Activated naive CD8-positive, alpha-beta T cell treated with anti-CD3 and anti-CD28 coated beads for 36 hours (primary cell): ENCODE measurements at places on chromosomes 1 and 21. TPM values are rescaled to one million over a fixed set of nuclear protein-coding genes. Genes with fewer than 3 reads are reported as not detected.

FGR gene
- total RNA-seq: 0.35 TPM

DNA sequence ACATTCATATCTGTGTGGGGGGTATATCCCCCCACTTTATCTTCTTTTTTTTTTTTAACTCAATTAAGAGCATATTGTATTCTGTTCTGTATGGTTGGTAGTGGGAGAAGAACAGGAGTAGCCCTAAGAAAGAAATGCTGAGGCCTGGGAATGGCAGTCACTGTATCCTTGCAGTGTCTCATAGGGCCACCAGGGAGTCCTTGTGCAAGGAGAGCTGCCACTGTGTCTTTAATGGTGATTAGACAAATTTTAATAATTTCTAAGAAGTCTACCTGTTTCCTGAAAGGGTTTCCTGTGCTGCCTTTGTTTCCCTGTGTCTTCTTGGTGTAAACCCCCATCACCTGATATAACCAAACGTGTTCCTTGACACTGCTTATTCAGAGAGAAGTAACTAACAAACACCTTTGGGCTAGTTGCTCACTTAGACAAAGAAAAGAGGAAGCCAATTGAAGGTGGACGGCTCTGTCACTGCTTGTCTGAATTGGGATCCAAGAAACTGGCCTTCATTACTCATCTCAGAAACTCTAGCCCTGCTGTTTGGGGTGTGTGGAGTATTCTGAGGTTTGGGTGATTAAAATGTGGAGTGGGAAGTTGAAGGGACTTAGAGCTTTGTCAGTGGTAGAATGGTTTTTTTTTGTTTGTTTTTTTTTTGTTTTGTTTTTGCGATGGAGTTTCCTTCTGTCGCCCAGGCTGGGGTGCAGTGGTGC is 15.2 kb downstream of the GIPC2 start:
- DNase-seq: no peak

- DNase-seq: no peak
These were observed 11.6 kb upstream of the CD247 start for GRCh38 chr1:167529829-167530474.

- DNase-seq: no peak
These were observed at the start of gene REG4 for GRCh38 chr1:119811387-119811786. TSS of gene REG4 (minus strand) at chr1:119811460. CDS start at chr1:119808769, 2,691 bp downstream.

- DNase-seq: no peak
These were observed 2.1 kb downstream of the ITGB2 start for GRCh38 chr21:44918581-44919033.

DNA sequence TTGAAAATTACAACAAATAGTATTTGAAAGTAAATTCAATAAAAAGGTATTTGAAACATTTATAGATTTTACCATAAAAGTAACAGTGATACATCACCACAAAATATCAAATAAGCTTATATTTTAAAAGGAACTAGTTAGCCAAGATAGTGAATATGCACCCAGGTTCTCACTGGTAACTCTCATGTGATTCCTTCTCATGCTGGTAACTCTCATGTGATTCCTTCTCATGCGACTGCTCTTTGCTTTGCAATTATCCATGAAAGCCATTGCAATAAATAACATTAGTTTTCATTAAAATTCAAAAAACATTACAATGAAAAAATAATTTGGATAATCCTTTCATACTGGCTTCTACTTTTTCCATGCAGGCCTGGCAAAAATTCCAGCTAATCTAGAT is 75.4 kb downstream of the AHCTF1 start:
- no peak for DNase-seq

GRCh38 chr1:69305621-69306020 is 262.1 kb upstream of the LRRC7 start:
- no peak for DNase-seq

DNA sequence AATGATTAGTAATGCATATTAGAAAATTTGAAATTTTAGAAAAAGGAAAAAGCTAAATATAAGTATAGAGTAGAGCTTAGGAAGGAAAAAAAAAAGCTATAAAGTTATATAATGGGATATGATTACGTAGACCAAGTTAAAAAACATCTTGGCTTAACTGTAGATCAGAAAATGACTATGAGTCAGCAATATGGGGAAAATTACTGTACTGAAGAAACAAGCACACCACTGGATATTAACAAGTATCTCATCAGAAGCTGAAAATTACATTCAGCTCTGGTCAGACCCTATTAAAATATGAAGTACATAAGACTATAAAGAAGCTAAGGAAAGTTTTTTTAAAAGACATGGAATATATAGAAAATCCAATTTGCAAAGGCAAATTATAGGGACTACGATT is 19.5 kb downstream of the DNAJC8 start:
- no peak for DNase-seq

- no peak for DNase-seq
These were observed 10.7 kb downstream of the C1orf162 start for GRCh38 chr1:111484391-111485026.

PPT1 gene
- 93.7 TPM for total RNA-seq

PLD5 gene
- total RNA-seq: not detected

ITLN2 gene
- not detected for total RNA-seq

TNNT2 gene
- not detected for total RNA-seq

IL23R gene
- not detected for total RNA-seq

CCDC30 gene
- total RNA-seq: 1.0 TPM

DNA sequence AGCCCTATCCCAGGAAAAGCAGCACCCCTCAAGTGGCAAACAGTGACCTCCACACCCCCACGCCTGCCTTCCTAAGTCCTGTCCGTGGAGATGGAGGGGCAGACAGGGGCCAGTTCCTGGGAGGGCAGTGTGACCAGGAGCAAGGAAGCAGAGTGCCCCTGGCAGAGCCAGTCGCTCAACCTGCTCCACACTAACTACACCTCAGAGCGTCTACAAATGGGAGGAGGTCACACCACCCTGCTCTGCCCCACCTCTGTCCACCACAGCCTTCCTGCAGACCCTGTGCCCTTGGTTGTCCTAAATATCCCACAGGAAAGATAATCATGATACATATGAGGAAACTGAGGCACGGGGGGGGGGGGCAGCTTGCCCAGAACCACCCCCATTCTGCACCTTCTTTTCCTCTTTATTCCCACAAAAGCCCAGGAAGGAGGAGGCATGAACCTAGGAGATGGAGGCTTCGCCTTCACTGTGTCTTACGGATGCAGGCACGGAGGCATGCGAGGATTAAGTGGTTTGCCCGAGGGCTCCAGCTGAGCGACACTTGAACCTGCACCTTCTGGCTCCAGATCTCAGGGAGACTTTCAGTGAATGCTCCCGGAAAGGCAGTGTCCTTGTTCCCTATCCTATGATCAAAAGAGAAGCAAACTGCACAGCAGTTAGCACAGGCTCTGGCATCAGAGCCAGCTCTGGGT is 42.7 kb upstream of the SELENON start:
- DNase-seq: no peak

GRCh38 chr1:228077565-228078330 is 4.8 kb upstream of the ARF1 start:
- no peak for DNase-seq

- no peak for DNase-seq
These were observed 23.6 kb downstream of the SLC37A1 start for GRCh38 chr21:42537106-42537742.

DNA sequence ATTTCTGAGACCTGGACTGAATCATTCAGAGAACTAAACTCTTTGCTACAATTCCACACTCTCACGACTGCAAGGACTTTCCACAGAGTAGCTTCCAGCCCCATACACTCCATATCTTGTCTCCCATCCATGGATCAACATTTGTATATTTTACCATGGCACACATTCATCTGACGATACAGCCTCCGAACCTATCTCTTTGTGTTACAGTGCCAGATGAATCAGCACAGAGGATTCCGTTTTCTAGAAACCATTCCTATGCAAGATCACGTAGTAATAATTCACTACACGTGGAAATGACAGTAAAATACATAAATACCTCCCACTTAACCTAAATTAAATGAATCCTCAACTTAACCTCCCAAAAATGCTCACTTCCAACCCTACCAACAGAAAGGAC is 110.0 kb upstream of the PRDX6 start:
- DNase-seq: no peak

- peak; percentile 69 for DNase-seq
These were observed 449 bp downstream of the EPS15 start for GRCh38 chr1:51518586-51519047.

LRRN2 gene
- not detected for total RNA-seq
